RWPE2 (cell line): ENCODE measurements at places on chromosomes 4 and X.

- DNase-seq, result no peak
Measured at GRCh38 chr4:1831331-1831730, 24.6 kb downstream of the LETM1 start.

DNA sequence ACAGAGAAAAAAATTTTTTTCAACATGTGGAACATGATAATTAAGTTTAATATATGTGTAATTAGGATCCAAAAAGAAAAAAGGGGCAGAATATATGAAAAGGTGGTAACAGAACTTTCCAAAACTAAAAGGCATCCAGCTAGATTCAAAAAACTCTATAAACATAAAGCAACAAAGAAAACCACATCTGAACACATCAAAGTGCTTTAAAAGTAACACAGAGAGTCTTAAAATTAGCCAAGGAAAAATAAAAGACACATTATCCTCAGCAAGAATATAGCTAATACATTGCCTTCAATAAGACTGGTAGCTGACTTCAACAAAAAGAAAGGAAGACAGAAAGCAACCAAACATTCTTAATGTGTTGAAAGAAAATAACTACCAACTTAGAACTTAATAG, 8.2 kb downstream of the CLOCK start:
- DNase-seq, result no peak

DNA sequence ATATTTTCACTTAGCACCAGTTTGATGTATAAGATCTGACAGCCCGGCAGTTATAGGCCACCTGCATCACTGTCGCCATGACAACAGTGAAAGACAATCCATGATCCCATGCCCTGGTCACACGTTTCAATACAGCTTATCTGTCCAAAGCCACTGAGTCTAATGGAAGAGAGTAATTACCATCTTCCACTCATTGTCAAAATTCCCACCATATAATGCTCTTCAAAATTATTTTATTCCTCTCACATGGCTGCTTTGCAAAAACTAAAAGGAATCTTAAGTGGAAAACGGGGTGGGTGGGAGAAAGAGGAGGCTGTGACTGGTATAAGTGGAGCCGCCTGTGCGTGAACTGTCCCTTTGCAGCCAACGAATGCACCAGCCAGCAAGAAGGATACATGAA, 44.2 kb downstream of the MAML3 start:
- no peak for DNase-seq

DNA sequence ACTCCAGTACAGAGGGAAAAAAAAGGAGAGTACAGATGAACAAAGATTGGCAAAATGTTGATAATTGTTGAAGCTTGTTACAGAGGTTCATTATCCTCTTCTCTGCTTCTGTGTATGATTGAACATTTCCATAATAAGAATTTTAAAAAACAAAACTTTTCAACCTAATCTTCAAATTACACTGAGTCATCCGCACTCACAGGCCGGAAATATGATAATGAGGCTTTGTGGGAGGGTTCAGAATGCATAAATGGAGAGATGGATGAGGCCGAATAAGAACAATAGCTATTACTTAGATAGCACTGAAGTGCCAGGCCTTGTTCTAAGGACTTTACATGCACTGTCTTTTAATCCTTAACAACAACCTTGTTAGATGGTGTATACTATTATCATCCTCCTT, 4.6 kb upstream of the ERCC6L start:
- DNase-seq, result no peak

- no peak for DNase-seq
Measured at GRCh38 chrX:115562480-115562847, 1.5 kb downstream of the PLS3 start.

DNA sequence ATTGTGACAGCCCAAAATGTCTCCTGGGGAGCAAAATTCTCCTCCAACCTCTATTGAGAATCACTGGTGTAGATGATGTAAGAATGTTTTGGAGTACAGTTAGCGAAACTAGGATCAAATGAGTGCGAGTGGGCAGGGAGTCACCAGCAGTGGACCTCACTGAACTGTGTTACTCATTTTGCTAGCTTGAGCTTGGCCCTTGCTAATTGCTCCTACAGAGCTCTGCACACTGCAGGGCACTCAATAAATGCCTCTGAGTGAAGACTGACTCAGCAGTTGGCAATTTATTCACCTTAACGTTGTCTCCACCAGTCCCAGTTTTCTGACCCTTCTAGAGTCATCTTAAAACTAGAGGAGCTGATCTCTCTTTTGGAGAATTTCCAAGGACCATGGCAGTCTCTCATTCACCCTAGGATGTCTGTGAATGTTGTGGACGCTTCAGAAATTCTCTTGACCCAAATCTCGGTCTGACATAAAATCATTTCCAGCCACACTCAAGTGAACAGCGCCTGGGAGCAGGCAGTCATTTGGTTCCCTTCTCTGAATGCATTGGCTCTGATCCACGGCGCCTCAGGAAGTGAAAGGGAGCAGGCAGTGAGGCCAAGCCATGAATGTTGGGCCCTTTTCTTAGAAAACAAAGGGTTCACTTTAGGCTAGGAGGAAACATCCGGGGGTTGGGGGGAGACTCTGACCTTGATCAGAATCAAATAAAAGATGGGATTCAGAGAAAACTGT, 148.1 kb downstream of the NWD2 start:
- DNase-seq, result no peak

- no peak for DNase-seq
Measured at GRCh38 chr4:45036677-45037076, 310.3 kb upstream of the GNPDA2 start.

GRCh38 chr4:118033148-118034052, 886 bp upstream of the NDST3 start:
- peak; percentile 54 for DNase-seq

DNA sequence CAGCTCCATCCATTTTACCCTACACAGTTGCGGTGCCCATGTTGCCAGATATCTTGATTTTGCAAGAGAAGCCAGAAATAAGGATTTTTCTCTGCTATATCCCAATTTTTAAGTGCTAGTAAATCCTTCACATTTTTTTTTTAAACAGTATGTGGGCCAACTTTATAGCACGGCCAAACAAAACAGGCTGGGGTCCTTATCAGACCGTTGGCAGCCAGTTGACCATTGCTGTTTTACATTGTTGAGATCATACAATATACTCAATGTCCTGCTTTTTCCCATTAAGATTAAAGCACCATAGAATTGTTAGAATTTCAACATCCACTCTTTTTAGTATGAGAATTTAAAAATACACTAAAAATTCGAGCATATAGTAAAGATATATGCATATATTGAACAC, 150.9 kb downstream of the SPCS3 start:
- no peak for DNase-seq

DNA sequence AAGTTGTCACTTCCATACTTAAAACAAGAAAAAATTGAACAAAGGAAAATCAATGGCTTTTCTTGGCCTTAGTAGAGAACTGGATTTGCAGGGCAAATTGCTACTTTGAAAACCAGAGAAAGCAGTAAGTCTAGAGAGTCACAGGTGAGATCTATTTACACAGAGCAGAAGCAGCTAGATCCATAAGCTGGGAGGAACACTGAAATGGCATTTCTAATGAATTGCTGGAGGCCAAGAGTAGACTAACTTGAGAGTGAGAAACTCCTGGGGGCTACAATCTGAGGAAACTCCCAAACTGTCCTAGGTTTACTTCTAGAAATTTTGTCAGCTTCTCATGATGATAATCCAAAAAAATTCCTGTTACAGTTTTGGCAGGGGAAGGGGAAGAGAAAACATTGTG, 133.3 kb downstream of the SPCS3 start:
- no peak for DNase-seq

DNA sequence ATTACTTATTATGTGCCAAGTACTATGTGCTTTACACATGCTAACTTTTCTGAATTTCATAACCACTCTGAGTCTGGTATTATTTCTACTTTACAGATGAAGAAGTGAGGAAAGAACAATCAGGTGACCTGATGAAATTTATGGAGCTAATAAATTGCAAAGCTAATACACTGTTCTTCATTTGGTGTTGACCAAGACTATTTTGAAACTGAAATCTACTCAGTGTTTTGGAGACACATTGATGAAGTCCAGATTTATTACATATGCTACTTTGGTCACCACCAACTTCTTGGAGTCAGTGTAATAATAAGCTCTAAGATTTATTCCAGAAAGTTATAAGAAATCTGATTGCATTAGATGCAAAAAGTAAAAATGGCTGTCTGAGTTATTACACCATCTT, 637.9 kb downstream of the FAT4 start:
- no peak for DNase-seq

DNA sequence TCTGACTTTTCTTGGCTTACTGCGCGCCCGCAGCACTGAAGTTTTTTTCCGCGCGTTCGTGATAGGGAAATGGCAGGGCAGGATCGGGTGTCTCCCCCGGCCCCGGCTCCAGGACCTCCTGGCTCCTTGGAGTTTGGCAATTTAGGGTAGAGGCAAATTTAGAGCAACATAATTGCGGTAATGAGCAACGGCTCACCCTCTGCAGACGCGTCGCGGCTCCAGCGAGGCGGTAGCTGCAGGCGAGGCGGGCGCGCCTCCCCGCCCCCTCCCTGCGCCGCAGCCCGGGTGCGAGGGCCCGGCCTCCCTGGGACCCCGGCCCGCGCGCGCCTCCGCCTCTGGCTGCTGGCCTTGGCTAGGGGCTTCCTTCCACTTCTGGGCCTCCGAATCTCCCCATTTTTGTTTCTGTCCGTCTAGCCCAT, 6.2 kb downstream of the MSX1 start:
- DNase-seq, result no peak

- DNase-seq, result peak; percentile 89
Measured at GRCh38 chr4:10129196-10130177, 12.9 kb upstream of the WDR1 start.

GRCh38 chr4:183337349-183337748, 15.1 kb upstream of the CLDN24 start:
- no peak for DNase-seq

DNA sequence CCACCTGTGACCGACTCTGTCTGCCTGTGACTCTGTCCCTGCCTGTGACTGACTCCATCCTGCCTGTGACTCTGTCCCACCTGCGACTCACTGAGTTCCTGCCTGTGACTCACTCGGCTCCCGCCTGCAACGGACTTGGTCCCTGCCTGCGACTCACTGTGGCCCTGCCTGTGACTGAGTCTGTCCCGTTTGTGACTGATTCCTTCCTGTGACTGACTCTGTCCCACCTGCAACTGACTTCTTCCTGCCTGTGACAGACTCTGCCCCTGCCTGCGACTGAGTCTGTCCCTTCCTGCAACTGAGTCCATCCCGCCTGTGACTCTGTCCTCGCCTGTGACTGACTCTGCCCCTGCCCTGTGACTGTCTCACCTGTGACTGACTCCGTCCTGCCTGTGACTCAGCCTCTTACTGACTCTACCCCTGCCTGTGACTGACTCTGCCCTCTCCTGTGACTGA, 9.6 kb upstream of the UVSSA start:
- DNase-seq, result no peak

- DNase-seq, result no peak
Measured at GRCh38 chrX:64184396-64184795, 21.1 kb downstream of the AMER1 start.

DNA sequence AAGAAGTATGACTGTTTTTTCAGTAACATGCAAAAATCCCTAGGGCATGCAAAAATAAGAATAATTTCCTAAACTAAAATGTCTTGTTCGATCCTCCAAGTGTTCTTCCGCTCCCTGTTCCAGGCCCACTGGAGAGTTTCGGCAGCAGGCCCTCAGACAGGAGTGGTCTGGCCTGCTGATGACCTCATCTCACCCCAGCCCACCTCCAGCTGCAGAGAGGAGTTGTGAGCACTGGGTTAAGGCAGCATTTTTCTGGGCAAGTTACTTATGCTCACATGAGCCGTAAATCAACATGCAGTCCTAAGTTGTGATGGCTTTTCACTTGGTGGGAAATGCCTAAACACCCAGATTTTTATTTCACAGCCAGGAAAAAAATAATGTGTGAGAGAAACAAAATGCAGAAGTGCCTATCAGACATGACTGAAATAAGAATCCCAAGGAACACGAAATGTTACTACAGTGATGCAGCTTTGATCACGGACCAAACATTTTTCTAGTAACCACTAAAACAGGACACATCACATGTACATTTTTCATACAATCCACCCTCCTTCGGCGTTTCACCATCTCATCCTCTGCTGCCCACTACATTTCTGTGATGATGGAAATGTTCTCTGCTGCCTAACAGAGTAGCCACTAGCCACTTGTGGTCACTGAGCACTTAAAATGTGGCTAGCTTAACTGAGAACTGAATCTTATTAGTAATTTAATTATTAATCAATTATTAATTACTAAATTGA, 153.3 kb upstream of the TBL1X start:
- DNase-seq, result no peak

DNA sequence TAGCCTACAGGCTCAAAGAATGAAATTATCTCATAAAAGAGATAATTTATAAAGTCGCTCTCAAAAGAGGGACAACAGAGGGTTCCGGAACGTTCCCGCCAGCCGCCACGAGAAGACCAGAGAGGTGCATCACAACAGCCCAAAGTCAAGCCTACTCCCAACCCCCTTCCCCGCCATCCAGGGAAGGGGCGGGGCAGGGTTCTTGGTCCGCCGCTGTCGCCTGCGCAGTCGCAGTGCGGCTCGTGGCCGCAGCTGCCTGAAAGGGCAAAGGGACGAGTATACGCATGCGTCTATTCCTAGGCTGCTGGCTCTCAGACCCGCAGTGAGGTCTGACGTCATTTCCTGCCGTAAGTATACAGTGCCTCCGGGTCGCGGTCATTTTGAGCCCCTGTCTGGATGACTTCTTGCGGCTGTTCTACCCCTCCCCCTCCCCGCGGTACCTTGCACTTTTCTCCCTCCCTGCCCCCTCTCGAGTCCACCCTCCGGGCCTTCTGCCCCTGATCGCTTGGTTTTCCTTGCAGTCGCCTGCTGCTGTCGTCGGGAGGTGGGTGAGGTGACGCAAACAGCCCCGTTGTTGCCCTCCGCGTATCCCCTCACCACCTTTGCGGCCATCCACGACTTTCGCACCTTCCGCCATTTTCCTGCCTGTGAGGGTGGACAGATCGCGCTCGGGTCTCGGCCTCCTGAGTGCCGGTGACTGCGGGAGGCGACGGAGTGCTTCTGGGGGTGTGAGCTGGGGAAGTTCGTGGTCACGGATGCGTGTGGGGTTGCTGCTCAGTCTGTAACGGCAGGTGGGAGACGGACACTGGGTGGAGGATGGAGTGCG, at the start of gene OCIAD1:
Gene OCIAD1 (plus strand): TSS at position 383 of the 826 bp plus-strand sequence. CDS start 1,537 bp downstream, outside the sequence.
- peak; percentile 98 for DNase-seq

DNA sequence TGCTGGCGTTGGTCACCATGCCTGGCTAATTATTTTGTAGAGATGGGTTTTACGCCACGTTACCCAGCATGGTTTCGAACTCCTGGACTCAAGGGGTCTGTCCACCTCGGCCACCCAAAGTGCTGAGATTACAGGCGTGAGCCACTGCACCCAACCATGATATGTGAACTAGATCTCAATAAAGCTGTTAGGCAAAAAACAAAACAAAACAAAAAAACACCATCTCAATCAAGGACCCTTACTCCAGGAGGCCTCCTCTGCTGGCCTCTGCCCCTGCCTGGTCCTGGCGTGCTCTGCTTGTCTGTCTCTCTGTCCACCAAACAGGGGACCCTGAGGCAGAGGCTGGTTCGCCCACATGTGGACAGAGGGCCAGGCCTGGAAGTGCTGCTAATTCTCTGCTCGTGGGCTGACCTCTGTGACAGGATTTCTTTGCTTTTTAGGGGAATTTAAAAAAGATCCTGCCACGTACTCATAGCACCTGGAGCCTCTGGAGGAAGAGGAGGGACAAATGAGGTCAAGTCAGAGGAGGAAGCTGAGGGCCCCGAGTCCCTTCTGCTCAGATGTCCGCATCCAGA, 32.7 kb upstream of the WFS1 start:
- no peak for DNase-seq
